SK-N-SH (cell line): ENCODE measurements at places on chromosomes 4 and X. TPM values are rescaled to one million over a fixed set of nuclear protein-coding genes. Genes with fewer than 3 reads are reported as not detected.

Gene CLDN22
- 0.05 TPM in 1 of 2 replicates, not detected in the other for polyA plus RNA-seq

Gene BEND4
- polyA plus RNA-seq = 0.02 and 0.03 TPM in 2 replicates

Gene GCNA
- 1.8 and 2.5 TPM in 2 replicates for polyA plus RNA-seq

Gene ADH7
- polyA plus RNA-seq = not detected in 2 replicates

Gene PAK3
- polyA plus RNA-seq = 0.23 and 0.63 TPM in 2 replicates

Gene NOX1
- polyA plus RNA-seq = not detected in 2 replicates

Gene GAGE12J
- not detected in 2 replicates for polyA plus RNA-seq

Gene TCEANC
- polyA plus RNA-seq = 0.84 and 1.2 TPM in 2 replicates

Gene KIF4A
- polyA plus RNA-seq = 11.0 and 11.5 TPM in 2 replicates

Gene PAGE2B
- polyA plus RNA-seq = 0.31 TPM in 1 of 2 replicates, not detected in the other

Gene SLC39A8
- polyA plus RNA-seq = 1.5 TPM in 2 replicates

Gene CFP
- polyA plus RNA-seq = 0.03 and 0.19 TPM in 2 replicates

Gene ATOH1
- polyA plus RNA-seq = not detected in 2 replicates

Gene CENPI
- polyA plus RNA-seq = 2.4 and 2.6 TPM in 2 replicates

Gene OPRPN
- not detected in 2 replicates for polyA plus RNA-seq

Gene POU4F2
- polyA plus RNA-seq = not detected in 2 replicates

Gene UNC5C
- 3.3 and 5.4 TPM in 2 replicates for polyA plus RNA-seq

Gene PNCK
- polyA plus RNA-seq = 1.2 and 2.5 TPM in 2 replicates

Gene PRKG2
- not detected in 2 replicates for polyA plus RNA-seq

Gene ADH1A
- polyA plus RNA-seq = not detected in 2 replicates

Gene COL4A6
- not detected in 2 replicates for polyA plus RNA-seq

Gene MID1
- polyA plus RNA-seq = 8.5 and 10.4 TPM in 2 replicates

Gene SPANXN4
- not detected in 2 replicates for polyA plus RNA-seq

Gene PAGE1
- 0.50 and 0.54 TPM in 2 replicates for polyA plus RNA-seq

Gene UCP1
- polyA plus RNA-seq = not detected in 2 replicates

Gene FREM3
- 0.02 and 0.03 TPM in 2 replicates for polyA plus RNA-seq
